ENCODE measurements at places on chromosomes 13 and 19.

DNA sequence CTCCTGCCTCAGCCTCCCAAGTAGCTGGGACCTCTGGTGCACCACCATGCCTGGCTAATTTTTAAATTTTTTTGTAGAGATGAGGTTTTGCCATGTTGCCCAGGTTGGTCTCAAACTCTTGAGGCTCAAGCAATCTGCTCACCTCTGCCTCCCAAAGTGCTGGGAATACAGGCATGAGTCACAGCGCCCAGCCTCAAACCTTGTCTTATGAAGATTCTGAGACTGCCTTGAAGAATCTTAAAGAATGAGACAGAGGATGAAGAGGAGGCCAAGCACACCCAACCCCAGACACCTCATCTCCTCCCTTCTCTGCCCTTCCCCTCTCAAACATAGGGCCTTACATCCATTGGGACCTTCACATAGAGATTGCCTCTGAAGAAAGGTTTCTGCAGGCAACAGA lies 179.7 kb downstream of the ABCC4 start:
- DNase-seq: no peak

DNA sequence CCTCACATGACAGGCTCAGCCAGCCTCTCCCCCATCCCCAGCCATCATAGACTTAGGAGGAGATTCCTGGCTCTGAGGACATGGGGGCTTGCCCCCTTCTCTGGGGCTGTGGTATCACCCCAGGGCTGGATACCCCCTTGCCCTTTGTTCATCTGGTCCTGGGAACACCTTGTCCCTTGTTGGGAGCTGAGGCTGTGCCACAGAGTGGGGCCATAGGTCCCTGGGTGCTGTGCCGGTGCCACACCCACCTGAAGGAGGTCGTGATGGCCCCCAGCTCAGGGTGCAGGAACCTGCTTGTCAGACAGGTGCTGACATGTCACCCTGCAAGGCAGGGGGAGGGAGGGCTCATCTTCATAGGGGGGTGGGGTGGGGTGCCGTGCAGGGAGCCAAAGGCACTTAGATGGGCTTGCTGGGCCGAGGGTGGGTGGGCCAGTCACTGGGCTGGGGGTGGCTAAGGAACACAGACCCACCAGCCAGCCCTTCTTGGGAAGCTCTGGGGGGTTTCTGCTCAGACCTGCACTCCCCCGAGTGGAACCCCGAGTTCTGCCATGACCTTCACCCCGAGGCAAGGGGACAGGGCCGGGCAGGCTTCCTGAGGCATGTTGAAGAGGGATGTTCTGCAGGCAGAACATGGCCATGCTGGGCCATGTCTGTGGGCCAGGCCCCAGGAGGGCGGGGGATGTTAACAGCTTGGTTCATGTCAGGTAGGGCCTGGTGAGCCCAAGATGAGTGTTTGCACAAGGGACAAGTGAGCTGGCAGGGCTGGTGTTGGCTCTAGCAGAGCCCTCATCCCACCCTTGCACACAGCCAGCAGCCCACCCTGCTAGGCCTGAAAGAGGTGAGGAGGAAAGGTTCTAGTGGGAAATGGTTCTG lies 28.0 kb downstream of the TSSK6 start:
- DNase-seq: no peak

GRCh38 chr13:75760131-75761021 lies 124.2 kb downstream of the LMO7 start:
- no peak for DNase-seq

GRCh38 chr13:37602733-37603381 lies 4.3 kb upstream of the POSTN start:
- DNase-seq: no peak

GRCh38 chr19:13094771-13095392 lies 7.8 kb downstream of the LYL1 start:
- peak; percentile 32 for DNase-seq

- no peak for DNase-seq
Observed at GRCh38 chr19:47012617-47013016, 7.0 kb upstream of the NPAS1 start.

- DNase-seq: no peak
Observed at GRCh38 chr13:33135097-33135496, 118.9 kb downstream of the KL start.

- DNase-seq: no peak
Observed at GRCh38 chr13:80754441-80754840, 413.5 kb upstream of the SPRY2 start.

GRCh38 chr13:20579191-20579590 lies 12.2 kb downstream of the IFT88 start:
- no peak for DNase-seq

DNA sequence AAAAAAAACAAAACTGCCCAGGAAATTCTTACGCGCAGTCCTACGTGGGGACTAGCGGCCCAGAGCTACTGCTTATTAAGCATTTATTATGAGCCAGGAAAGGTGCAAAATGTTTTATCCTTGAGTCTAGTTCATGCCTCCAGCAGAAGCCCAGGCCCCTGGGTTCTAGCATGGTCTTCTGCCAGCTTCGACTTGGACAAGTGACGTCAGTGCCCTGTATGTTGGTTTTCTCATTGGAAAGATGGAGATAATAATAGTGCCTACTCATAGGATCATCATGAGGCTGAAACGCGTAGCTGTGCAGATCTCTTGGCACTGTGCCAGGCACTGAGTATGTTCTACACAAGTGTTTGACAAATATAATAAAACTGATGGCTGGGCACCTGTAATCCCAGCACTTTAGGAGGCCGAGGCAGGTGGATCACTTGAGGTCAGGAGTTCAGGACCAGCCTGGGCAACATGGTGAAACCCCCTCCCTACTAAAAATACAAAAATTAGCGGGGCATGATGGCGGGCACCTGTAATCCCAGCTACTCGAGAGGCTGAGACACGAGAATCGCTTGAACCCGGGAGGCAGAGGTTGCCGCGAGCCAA lies 12.4 kb upstream of the SULT2B1 start:
- DNase-seq: no peak

DNA sequence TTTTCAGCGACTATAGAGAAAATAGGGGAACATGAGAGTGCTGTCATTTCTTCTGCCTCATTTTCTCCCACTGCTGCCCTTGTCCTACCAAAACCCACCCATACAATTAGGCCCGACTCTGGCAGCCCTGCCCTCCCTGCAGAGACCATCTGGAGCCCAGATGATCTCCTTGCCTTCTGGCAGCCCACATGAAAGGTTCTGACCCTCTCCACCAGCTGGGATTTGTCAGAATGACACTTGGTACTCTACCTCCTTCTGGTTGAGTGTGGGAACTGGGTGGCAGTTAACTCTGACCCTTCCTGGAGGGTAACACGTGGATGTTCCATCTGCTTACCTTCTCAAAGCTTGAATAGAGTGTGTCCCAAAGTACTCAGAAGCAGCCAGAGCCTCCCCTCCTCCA lies 21.0 kb upstream of the SIAH3 start:
- no peak for DNase-seq

- DNase-seq: no peak
Observed at GRCh38 chr13:29743201-29743786, 107.1 kb downstream of the UBL3 start.

DNA sequence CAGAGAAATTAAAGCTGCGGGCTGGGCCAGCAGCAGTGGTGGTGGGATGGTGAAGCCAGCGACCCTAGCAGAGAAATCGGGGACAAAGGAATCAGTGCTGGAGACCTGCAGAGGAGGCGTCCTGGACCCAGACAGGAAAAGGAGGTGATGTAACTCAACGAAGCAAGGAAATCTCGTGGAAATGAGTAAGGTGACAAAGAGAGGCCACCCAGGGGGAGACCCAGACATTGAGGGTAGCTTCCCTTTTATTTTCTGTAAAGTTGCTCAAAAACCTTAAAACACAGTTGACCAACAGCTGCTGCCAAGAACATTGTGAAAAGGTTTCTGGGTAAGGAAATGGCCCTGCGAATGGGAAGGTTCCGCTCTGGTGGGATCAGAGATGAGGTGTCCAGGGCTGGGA lies 13.3 kb upstream of the RETN start:
- peak; percentile 98 for DNase-seq

GRCh38 chr19:17058236-17058635 lies 17.0 kb downstream of the HAUS8 start:
- no peak for DNase-seq

- no peak for DNase-seq
Observed at GRCh38 chr13:65864039-65864438, 1366.1 kb downstream of the PCDH9 start.

GRCh38 chr19:17137417-17137816 lies 61.8 kb downstream of the MYO9B start:
- peak; percentile 42 for DNase-seq

DNA sequence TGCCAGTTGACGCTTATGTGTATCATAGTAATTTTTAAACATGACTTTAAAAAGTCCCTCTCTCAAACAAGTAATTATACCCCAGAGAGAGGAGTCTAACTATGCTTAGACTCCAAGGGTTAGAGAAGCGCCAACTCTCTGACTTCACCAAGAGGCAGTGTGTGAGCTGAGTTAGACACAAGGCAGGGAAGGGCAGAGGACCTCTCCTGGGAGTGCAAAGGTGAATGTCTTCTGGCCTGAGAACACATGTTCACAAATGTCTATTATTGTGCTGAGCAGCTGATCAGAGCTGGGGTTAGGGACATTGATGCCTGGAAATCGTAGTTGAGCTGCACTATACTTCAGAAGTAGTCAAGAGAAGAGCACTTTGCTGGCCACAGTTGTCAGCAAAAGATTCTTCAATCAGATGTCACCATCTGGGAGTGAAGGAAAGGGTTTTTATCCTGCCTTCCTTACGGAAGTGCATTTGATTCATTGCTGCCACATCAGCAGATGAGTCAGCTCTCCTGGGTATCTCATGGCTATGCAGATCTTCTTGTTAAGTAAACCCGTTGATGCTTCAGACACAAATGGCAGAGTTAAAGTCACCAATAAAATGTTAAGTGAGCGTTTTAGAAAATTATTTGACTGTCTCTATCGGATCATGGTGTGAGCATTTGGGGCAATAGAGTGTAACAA lies 283.2 kb upstream of the ARGLU1 start:
- DNase-seq: no peak

GRCh38 chr13:75178436-75178835 lies 303.5 kb downstream of the TBC1D4 start:
- DNase-seq: no peak

DNA sequence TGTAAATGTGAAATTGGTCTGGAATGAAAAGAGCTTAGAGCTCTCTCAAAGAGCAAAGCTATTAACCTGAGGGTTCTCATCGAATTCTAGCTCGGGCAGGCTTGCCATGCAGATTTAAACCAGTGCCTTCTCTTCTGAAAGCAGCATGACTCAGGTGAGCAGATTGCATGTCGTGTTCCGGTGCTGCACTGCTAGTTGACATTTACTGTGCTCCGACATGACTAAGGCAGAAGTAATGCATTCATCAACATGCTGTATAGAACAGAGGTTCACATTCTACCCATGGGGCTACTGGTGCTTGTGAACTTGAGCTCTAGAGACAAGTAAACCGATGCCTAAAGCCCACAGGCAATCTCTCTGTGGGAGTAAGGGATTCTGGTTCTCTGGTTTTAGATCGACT lies 947.7 kb downstream of the EFNB2 start:
- no peak for DNase-seq

DNA sequence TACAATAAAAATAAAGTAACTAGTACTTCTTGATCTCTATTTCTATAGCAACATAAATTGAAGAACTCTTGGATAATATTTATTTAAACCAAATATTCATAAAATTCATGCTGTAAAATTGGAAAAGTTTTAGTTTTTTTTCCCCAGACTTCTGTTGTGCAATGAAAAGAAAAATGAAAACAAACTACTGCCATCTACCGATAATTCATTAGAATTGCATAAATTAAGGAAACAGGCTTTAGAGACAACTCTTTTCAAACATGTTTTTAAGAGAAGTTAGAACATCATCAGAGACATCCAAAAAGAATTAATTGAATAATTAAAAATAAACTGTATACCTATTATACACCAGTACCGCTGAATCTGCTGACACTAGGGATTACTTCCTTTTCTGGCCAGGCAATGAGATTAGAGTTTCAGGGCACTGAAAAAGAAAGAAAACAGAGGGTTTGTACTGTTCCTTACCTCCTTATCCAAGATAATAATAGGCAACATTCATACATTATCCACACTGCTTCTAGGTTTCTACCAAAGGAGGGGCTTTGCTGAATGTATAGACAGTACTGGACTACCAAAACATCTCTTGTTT lies 4.9 kb downstream of the CCDC122 start:
- peak; percentile 46 for DNase-seq

GRCh38 chr19:51572908-51573307 lies 1.8 kb downstream of the ZNF175 start:
- no peak for DNase-seq

DNA sequence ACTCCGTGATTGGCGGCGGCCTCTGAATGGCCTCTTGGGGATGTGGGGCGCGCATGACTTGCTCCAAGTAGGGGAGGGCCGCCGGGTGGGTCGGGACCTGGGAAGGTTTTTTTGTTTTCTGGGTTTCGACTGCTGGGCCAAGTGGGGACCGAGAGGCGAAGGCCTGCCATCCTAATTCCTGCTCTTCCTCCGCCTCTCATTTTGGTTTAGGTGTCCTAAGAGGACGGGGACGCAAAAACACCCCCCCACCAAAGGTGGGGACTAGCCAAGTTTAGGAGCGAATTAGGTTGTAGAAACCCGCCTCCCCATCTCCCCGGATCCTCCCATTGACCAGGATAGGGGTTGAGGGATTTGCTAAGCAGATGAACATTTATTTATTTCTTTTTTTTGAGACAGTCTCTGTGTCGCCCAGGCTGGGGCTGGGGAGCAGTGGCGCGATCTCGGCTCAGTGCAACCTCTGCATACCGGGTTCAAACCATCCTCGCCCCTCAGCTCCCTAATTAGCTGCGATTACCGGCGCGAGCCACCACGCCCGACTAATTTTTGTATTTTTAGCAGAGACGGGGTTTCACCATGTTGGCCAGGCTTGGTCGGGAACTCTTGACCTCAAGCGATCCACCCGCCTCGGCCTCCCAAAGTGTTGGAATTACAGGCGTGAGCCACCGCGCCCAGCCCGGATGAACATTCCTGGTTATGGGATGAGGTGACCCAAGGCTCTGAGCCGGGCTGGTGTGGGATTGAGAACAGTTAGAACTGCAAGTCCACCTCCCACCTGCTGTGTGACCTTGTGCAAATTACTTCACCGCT lies 838 bp downstream of the PPP2R1A start:
- DNase-seq: peak; percentile 10

- no peak for DNase-seq
Observed at GRCh38 chr13:73939071-73939380, 195.2 kb downstream of the KLF12 start.

DNA sequence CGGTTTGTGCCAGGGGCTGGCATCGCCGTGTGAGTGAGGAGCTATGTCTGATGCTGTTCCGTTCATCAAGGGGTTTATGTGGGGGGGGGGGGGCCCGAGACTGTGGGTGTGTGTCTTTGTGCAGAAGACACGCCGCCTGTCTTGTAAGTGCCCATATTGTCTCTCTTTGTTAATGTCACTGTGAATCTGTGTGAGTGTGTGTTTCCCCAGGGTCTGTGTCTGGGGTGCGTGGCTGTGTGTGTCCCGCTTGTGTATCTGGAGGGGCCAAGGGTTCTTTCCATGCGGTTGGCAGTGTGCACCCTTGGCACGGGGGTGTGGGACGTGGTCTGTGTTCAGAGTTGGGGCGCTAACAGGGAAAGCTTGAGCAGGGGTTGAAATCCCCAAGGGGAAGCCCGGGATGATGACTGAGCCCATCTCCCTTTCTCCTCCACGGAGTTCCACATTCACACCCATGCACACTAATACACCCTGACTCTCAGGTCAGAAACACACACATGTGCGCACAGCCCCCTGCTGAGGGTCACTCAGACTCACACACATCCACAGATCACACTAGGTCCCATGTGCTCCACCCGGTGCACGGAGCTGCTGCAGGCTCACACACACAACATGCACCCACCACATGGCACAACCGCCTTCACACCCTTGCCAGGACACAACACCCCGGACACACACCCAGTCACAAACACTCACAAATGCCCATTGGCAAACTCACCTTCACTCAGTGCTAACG lies 1.8 kb downstream of the NCAN start:
- no peak for DNase-seq

GRCh38 chr19:17404621-17405249 lies 695 bp downstream of the BST2 start:
- no peak for DNase-seq
